ENCODE measurements at places on chromosomes 3 and 15.

DNA sequence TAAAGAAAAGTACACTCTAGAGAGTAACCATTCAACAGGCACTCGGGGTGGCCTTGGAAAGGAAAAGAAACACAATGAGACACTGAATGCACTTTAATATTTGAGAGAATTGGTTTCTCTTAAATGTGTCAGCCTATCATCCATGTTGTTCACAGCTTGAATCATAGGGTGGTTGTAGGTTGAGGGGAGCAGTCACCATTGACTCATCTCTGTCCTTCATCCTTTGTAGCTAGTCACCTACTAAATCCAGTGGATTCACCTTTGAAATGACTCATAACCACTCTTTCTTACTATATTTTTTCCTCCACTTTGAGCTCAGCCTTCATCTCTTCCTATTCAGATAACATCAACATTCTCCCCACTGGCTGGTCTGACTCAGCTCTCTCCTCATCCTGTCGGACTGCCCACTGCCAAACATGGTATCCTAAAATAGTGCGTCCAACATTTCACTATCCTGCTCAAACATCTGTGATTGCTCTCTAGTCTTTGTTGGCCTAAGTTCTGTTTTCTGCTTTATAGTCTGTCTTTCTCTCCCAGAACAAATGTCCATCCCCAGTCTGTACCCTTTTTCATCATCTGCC is 182.7 kb upstream of the GADL1 start:
- DNase-seq: peak; percentile 69

GRCh38 chr3:106255870-106256248 is 387.0 kb upstream of the CBLB start:
- no peak for DNase-seq

GRCh38 chr15:41492597-41493204 is 973 bp upstream of the ITPKA start:
- DNase-seq: peak; percentile 27

DNA sequence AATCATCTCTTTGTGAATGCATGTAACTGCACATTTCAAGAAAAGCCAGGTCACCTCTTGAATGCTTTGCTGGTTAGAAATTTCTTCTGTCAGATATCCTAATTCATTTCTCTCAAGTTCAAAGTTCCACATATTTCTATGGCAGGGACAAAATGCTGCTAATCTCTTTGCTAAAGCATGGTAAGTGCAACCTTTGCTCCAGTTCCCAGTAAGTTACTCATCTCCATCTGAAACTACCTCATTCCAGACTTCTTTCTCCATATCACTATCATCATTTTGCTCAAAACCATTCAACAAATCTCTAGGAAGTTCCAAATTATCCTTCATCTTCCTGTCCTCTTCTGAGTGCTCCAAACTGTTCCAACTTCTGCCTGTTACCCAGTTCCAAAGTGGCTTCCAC is 230.6 kb downstream of the ZMAT3 start:
- DNase-seq: no peak

DNA sequence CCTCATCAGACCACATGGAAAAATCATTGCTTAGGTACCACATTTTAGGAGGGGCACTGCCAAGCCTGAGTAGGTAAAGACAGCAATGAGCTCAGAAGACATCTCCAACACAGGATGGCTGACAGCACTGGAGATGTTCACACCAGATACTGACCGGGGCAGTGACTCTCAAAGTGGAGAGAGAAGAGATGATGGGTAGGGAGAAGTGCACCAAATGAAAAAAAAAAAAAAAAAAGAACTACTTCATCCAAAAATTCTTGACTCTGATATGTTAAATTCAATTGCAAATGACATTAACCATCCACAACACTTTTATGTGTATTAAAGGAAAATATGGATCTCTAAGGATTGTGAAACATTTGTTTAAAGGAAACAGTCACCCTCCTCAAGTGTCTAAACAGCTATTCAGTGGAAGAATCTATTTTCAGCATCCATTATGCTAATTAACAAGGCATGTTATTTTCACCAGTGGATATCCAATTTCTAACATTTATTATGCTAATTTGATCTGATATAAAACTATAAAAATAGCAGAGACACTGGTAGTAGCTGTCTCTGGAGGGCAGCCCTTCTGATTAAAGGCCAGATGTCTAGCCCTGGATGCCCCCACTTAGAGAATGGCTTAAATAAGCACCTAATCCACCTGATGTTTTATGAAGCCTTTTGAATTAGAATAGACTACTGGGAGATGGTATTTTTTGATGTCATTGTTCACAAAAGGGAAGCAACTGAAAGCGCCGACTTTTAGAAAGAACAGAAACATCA is 48.2 kb upstream of the VGLL4 start:
- DNase-seq: no peak

GRCh38 chr3:63933459-63933858 is 21.3 kb upstream of the SCAANT1 start:
- DNase-seq: no peak

GRCh38 chr3:156151824-156152428 is 31.5 kb downstream of the KCNAB1 start:
- peak; percentile 66 for DNase-seq

DNA sequence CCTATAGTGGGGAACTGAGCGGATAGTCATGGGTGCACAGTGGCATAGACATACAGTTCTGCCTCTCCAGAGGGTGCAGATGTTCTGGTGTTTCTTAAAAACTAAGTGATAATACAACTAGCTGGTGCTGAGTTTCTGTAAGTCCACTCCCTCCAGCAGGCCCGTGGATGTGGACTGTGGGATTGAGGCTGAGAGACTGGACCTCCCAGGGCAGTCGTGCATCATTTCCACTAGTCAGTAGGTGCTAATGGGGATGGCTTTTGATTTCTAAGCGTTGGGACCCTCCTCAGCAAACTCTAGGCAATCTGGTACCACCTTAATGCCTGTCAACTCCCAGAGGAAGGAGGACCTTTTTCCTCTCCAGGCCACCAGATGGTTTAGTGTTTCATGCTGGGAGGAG is 27.3 kb upstream of the TIMP4 start:
- DNase-seq: no peak

GRCh38 chr3:189734061-189734460 is 102.9 kb downstream of the TP63 start:
- DNase-seq: no peak

- no peak for DNase-seq
These were observed 35.6 kb upstream of the MECOM start for GRCh38 chr3:169699070-169699469.

GRCh38 chr3:5581743-5582142 is 394.2 kb downstream of the EDEM1 start:
- DNase-seq: no peak

DNA sequence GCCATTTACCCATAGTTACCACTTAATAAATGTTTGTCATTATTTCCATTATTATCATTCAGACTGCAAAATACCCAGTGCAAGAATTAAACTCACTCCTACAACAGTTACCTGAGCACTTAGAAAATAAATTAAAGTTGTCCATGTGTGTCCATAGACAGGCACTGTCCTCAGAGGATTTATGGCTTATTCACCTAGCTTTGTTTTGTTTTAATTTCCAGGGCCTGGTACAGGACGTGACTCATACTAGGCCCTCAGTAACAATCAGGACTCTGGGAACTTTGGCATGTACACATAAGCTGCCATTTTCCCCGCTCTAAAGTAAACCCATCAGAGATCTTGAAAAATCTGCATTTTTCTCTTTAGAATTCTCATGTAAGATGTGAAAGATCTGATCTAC is 458.5 kb upstream of the ARRDC4 start:
- DNase-seq: peak; percentile 27

DNA sequence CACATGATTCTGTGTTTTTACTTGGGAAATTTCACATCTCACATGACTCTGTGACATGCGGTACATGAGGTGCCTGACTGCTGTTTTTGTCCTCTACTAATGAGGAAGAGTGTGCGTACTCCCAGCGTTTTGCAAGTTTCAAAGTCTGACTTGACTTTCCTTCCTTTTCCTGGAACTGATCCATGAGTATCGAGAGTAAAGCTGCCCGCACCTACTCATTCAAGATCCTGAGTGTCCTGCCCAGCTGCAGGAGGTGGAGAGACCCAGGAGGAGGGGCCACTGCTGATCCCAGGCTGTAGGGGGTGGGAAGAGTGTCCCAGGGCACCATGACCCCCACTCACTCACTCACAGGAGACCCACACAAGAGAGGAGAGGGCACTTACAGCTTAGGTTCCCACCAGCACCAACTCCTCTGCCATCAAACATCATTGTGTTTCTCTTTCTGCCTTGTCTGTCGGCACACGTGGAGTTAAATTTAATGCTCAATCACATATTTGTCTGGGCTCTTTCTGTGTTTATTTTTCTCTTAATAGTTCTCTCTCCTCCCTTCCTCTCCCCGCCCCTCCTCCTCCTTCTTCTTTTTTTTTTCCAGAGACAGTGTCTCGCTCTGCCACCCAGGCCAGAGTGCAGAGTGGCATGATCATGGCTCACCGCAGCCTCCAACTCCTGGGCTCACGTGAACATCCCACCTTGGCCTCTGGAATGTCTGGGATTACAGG is 1.4 kb downstream of the CCR5AS start:
- DNase-seq: peak; percentile 64

GRCh38 chr3:194675081-194675640 is 3.2 kb upstream of the LSG1 start:
- no peak for DNase-seq

DNA sequence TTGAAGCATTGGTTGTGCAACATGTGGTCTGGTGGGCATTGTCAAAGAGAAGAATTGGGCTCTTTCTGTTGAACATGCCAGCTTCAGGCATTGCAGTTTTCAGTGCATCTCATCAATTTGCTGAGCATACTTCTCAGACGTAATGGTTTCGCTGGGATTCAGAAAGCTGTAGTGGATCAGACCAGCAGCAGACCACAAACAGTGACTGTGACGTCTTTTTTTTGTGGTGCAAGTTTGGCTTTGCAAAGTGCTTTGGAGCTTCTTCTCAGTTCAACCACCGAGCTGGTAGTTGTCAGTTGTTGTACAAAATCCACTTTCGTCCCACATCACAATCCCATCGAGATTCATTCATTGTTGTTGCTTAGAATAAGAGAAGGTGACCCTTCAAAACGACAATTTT is 84.5 kb downstream of the NPAP1 start:
- no peak for DNase-seq

DNA sequence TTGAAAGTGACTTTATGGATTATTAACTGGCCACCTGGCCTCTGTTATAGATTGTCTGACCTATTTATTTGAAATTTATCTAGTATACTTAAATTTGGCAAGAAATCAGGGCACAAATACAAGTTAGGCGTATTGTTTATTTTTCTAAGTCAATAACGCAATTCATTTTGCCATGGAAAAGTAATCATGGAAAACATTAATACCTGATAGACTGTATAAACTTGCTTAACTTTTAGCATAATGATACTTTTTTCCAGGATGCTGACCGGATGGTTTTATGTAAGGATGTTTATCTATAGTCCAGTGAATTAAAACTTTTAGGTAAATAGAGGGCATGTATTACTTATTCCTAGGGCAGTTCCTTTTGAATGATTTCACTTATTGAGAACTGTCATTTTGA is 20.2 kb downstream of the FNDC3B start:
- DNase-seq: no peak

GRCh38 chr3:115082260-115082659 is 64.8 kb downstream of the ZBTB20 start:
- no peak for DNase-seq

- DNase-seq: no peak
These were observed 117.2 kb upstream of the PLXNA1 start for GRCh38 chr3:126865736-126866135.

GRCh38 chr15:33865416-33865815 is 102.9 kb upstream of the CHRM5 start:
- DNase-seq: peak; percentile 33

DNA sequence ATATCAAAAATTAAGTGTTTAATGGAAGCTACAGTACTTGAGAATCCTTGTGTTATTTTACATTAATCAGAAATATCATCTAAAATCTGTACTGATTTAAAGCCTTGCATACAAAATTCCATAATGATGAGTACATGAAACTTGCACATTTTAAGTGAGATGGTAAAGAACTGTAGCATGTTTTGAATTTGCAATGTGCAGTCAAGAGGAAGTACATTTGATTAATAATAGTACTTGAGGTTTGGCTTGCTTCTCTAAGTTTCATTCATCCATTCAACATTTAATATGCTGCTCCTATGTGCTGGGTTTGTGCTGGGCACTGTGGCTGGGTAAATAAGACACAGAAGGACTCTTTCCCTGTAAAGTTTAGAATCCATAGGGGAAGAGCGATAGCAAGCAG is 332.3 kb downstream of the CNTN3 start:
- no peak for DNase-seq

DNA sequence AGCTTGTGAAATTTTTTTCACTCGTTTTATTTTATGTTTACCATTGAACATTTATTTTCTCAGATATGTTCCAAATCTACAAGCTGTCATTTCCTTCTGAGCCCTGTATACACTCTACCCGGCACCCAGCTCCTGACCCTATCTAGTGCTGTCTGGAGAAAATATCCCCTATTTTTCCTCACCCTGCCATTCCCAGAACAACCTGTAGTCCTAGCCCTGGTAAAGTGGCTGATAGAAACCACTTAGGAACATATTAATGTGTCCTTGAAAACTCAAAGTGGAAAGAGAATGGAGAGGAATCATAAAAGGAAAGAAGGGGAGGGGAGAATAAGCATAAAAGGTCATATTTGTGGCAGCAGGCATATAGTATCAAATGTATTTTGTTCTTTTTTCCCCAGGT is 8.2 kb upstream of the TIMMDC1 start:
- DNase-seq: no peak

DNA sequence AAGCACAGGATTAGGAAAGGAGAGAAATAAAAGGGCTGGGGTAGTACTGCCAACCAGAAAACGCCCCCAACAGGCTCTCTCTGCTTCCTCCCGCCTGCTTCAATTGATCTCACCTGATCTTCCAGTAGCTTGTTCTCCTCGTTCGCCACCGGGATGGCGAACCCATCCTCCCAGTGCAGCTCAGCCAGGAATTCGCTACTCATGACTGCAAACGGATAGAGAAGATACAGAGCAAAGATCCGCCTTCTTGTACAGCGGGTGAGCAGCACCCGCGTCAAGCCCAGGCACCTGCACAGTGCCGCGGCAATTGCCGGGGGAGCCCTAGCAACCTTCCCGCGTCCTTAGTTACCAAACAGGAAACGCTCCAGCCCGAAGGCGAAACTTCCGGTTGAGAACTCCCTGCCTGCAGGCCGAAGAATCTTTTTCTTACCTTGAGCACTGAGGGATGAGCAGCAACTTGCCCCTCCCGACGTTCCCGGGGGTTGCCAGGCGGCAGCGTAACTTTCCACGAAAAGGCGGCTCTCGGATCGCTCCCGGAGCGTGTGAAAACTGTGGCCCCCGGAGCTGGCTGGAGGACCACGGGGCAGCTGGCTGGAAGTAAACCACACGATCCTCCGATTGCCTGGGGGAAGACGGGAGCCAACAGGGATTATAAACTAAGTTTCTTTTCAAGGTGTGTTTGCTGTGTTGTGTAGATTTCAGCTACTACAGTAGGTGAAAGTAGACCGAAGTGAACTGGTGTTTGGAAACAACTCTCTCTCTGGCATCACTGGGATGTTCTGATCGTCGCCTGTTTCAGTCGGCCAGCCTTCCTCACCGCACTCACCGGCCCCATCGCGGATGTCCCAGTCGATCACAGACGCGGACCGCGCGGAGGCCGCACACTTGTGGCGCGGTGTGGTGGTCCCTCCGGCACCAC is at the start of gene CCDC39:
Gene CCDC39 (minus strand): TSS at position 312 of the 919 bp plus-strand sequence. CDS start 109 bp downstream, at position 203.
- peak; percentile 46 for DNase-seq

GRCh38 chr3:110420158-110420641 is 651.4 kb upstream of the NECTIN3 start:
- DNase-seq: peak; percentile 87

Measured in fibroblast of villous mesenchyme (primary cell).